ENCODE measurements at places on chromosomes 11 and 22. TPM values are rescaled to one million over a fixed set of nuclear protein-coding genes. Genes with fewer than 3 reads are reported as not detected.

- no peak for DNase-seq
These were observed 215 bp downstream of the ZNRF3 start for GRCh38 chr22:28883657-28883916.

DNA sequence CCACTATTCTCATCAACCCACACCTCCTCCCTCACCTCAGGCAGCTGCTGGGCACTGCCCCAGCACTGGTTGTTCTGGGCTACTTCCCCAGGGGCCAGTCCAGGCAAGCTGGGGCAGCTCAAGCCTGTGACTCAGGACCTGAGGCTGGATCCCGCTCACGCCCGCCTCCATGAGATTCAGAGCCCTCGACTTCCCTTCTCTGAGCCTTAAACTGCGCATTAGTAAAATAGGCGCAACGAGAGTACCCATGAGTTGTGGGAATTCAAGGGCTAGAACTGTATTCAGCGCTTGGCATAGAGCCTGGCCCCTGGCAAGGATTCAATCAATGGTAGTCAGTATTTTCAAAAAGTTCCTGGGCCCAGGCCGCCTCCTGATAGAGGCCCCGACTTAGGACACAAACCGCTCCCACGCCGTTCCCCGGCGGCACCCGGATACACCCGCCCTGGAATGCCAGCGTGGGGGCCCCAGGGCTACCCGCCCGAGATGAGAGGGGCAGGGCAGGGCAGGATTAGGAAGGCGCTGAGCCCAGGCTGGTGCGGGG, 723 bp upstream of the CD82 start:
- DNase-seq: peak; percentile 92

DNA sequence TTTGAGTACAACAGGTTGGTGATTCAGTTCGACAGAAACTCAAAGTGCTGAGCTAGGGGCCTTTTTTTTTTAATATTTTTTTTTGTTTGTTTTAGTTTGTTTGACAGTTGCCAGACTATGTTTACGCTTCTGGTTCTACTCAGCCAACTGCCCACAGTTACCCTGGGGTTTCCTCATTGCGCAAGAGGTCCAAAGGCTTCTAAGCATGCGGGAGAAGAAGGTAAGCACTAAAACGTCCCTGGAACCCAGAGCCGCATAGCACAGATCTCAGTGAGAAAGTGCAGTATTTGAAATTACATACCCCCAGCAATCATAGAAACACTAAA, 649 bp downstream of the PRRG4 start:
- no peak for DNase-seq

DNA sequence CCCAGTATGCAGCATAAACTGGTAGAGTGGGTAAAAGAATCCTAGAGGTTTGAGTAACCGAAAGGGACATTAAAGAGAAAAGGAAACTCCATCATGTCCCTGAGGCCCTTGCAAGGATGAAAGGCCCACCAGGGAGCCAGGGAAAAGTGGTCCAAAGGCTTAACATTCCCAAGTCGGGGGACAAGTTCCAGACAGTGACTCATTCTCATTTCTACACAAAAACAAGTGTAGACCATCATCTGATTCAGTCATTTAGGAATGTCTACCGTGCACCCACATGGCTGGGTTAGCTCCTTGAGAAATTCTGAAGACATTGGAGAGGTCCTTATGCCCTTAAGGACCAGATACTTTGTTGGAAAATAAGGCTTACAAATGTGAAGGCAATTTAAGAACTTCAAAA, 4.8 kb upstream of the NOX4 start:
- peak; percentile 58 for DNase-seq

DNA sequence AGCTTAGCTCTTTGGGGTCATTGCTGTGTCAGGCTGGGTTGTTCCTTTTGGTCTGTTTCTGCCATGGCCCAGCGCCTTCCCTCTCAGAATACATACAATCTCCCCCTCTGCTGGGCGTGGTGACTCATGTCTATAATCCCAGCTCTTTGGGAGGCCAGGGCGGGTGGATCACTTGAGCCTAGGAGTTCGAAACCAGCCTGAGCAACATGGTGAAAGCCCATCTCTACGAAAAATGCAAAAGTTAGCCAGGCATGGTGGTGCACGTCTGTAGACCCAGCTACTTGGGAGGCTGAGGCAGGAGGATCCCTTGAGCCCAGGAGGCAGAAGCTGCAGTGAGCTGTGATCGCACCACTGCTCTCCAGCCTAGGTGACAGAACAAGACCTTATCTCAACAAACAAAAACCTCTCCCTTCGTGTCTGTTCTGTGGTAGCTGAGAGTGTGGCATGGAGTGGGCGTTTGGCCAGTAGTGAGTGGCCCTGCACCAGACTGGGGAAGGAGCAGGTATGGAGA, 46.7 kb upstream of the RAB1B start:
- no peak for DNase-seq

DNA sequence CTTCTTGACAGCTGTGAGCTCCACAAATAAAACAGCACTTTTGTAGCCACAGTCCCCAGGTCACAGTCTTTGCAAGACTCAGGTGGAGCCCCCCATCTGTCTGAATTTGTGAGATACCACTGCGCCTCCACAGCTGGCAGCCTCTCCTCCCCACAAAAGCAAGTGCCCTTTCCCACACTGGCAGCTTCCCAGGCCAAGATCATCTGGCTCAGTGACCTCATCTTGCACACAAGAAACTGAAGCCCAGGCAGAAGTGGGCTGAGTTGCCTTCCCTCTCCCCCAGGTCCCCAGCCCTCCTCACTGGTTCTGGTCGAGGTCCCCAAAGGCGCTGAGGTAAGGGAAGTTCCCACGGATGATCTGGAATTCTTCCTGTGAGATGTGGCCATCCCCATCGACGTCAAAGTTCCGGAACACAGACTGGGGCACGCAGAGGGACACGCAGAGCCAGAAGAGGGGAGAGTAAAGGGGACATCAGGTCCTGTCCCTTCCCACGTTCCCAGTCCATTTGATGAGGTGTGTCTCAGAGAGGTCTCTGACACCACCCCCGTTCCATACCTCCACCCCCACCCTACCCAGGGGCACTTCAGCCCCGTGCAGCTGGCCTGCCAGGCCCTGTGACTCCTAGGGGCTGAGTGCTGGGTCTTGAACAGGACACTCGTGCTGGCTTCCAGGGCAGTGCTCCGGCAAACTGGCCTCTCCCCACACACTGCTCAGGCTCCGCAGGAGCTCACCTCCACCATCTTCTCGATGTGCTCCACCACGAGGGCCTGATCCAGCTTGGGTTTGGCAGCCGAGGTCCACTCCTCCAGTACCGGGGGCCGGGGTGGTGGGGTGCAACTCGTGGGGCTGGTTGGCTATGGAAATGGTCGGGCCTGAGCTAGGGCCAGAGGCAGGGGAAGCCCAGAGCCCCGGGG, 8.9 kb downstream of the RASGRP2 start:
- no peak for DNase-seq

DNA sequence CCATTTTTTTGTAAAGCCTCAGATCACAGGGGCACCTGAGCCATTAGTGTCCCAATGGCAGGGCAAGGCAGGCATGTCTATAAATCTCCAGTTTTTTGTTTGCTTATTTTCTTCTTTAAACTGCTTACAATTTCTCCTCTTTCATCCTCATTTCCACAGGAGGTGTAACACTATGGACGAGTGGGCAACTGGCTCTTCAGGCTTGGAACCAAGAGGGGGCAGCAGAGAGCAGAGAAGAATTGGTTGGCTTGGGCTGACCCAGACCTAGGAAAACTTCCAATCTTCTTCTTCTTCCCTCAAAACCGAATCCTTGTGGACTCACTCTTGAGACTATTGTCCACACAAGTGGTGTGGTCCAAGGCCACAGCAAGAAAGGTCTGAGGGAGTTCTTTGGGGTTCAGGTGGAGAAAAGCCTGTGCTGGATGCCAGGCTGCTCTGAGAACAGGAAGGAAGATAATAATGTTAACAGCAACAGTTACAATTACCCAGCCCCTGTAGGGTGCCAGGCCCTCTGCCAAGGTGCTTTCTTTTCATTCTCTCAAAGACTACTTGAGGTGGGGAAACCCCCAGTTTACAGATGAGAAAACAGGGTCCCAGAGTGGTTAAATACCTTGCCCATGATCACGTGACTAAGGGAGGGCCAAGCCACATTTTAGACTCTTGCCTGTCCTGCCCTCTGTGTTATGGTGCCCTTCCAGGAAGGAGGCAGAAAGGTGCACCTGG, 70.7 kb upstream of the E2F8 start:
- no peak for DNase-seq

- no peak for DNase-seq
These were observed 73.0 kb upstream of the PGR start for GRCh38 chr11:101202614-101203013.

DNA sequence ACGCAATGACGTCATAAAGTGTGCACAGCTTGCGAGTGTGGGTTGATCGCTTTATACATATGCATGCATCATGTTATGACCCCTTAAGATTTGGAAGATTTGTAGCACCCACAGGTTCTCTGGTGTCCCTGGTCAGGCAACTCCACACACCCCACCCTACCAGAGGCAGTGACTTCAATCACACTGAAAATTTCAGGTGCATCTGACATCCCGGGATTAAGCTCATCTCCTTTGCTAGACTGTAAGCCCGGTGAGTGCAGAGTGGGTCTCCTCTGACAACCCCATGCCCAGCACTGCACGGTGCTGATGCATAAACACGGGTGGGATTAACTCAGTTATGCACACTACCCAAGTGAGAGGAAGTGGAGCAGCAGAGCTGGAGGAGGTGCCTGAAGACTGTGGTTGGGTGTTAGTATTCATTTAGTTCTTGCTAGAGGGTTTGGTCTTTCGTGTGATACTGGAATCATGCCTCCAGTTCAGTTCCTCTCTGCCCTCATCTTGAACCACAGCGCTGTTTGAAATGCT, 6.5 kb downstream of the ARSA start:
- no peak for DNase-seq

GRCh38 chr11:106137061-106137460, 59.6 kb downstream of the AASDHPPT start:
- no peak for DNase-seq

GRCh38 chr11:58582437-58582836, 3.6 kb downstream of the ZFP91 start:
- DNase-seq: no peak

DNA sequence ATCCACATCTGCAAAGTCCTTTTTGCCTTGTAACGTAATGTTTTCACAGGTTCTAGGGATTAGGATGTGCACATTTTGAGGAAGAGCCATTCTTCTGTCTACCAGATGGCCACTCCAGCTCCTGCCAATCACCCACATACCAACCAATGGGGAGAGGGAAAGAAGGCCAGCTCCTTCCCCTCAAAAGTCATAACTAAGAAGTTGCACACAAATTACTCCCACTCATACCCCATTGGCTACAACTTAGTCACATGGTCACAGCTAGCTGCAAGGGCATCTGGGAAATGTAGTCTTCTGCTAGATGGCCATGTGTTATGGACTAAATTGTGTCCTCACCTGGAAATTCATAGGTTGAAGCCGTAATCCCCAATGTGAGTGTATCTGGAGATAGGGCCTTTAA, 15.4 kb upstream of the MYOD1 start:
- DNase-seq: no peak

- DNase-seq: no peak
These were observed 28.5 kb downstream of the BTBD10 start for GRCh38 chr11:13434247-13435205.

DNA sequence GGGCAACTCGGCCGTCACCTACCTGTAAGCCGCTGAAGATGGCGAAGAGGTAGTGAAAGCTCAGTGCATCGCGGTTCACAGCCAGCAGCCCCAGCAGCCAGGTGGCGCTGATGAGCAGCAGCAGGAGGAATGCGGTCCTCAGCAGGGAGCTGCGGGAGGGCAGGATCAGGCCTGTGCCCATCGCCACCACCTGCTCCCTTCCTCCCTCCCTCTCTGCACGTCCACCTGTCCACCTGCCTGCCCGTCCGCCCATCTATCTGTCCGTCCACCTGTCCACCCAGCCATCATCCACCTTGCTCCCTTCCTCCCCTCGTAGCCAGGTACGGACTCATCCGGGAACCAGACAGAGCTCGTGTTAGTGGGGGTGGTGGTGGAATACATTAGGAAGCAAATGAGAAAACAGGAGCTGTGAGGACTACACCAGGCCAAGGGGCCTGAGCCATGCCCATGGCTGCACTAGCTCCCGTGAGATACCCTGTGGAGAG, 32.2 kb downstream of the TRMU start:
- DNase-seq: no peak

DNA sequence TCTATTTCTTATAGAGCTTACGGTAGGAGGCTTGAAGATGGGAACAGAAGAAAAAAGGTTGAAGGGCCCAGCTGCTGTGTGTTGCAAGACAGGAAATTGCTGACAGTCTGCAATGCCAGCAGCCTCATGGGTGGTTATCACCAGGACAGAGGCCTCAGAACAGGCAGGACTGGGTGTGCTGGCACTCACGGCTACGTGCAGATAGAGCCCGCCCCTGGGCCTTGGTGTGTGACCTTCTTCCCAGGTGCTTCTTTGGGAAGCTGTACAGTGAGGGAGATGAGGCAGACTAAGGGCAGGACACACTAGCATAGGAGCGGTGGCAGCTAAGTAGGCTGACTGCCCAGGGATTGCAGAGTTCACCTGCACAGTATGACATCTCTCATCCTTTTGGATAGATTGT, 12.6 kb downstream of the PRAME start:
- no peak for DNase-seq

DNA sequence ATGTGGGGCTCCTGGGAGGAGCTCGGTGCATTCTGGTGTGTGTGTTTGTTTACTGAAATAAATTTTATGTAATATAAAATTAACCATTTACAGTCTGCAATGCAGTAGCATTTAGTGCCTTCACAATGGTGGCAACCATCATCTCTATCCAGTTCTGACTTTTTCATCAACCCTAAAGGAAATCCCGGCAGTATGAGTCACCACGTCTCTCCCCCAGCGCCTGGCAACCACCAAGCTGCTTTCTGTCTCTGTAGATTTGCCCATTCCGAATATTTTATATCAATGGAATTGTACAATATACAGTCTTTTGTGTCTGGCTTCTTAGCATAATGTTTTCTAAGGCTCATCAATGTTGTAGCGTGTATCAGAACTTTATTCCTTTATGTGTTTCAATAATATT, 300.5 kb downstream of the MIAT start:
- DNase-seq: no peak

GRCh38 chr22:39446239-39446721, 10.5 kb upstream of the MGAT3 start:
- DNase-seq: no peak

DNA sequence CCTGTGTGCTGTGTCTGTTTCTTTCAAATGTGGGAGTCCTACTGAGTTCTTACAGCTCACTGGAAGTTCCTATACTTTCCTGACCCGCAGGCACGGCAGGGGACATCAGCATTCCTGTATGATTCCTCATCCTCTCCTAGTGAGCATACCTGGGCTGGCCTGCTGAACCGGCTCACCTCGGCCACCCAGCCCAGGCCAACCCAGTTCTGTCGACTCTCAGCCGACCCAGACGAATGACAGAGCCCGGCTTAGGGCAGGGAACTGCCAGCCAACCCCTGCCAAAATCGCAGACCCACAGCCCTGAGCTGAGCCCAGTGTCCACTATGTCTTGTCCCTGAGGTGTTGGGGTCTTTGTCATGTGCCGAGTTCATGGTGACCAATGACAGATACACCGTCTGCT, 339.7 kb downstream of the BRD1 start:
- DNase-seq: no peak

GRCh38 chr11:44611088-44611487, 45.6 kb downstream of the CD82 start:
- DNase-seq: no peak

Gene OR8A1
- total RNA-seq: not detected

Gene CYTH4
- 4.3 TPM for total RNA-seq

Gene WNT7B
- 46.7 TPM for total RNA-seq

Gene MB
- 4.3 TPM for total RNA-seq

Gene KRTAP5-2
- total RNA-seq: 12.0 TPM

Gene WT1
- total RNA-seq: not detected

Measured in suprapubic skin (tissue), 4 donors.